NCI-H187 treated with DMSO at 0.1 percent for 48 hours (cell line): ENCODE measurements at places on chromosomes 13 and 19.

- no peak for DNase-seq
Measured at GRCh38 chr19:50932690-50933083, 20.2 kb downstream of the KLK5 start.

DNA sequence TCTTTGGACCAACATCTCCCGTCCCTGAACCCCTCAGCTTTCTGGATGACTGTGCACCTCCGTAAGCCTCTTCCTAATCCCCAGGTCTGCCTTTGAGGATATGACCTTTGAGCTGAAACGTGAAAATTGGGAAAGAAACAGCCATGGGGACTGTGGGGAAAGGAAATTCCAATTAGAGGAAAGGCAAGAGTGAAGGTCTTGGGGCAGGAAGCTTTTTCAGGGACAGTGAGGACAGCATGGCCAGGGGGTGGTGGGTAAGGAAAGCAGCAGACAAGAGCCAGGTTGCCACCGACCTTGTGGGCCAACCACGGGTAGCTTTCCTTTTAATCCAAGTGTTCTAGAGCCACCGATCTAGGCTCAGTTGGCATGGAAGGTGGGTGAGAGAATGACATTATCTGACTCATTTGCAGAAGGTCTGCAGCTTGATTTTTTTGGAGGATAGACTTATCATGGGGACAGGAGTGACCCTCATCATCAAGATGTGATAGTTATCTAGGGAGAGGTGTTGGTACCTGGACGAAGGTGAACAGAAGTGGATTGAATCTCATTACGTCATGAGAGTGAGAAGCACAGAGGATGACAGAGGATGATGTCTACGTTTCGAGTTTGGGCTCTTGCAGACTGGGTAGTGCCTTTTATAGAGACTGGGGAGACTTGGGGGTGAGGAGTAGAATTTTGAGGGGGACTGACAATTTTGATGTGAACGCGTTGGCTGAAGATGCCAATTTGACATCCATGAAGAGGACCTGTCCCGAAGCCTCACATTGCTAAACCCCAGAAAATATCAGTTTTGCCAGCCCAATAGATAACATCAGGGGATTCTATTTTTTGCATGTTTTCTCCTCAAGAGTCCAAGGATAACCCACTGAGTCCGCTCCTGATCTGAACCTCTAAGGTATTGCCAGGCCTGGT lies 136.7 kb upstream of the PEG3 start:
- DNase-seq, result no peak

DNA sequence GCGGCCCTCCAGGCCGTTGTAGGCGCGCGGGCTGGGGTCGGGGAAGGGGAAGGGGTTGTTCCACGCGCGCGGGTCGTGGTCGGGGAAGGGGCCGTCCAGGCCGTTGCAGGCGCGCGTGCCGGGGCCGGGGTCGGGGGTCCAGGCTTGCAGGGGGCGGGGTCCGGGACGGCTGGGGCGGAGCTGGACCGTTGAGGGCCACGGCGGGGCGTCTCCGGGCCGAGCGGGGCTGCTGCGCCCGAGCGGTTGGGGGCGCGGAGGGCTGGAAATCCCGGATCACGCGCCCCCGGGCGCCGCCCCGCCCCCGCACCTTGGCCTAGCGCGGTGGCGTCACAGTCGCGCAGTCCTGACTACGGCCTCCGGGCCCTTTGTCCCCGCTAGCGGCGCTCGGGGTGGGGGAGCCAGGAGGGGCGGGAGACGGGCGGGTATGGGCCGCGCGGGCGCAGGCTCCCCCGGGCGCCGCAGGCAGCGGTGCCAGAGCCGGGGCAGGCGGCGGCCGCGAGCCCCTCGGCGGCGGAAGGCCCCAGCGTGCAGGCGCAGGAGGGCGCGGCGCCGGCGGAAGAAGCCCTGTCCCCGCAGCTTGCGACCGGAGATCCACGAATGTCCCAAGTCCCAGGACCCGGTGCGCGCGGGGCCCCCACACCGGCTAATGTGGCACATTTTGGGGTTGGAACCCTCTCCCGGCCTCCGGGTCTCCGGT lies 665 bp downstream of the GPX4 start:
- DNase-seq, result no peak

GRCh38 chr13:40159736-40160135 lies 504.3 kb downstream of the COG6 start:
- no peak for DNase-seq

DNA sequence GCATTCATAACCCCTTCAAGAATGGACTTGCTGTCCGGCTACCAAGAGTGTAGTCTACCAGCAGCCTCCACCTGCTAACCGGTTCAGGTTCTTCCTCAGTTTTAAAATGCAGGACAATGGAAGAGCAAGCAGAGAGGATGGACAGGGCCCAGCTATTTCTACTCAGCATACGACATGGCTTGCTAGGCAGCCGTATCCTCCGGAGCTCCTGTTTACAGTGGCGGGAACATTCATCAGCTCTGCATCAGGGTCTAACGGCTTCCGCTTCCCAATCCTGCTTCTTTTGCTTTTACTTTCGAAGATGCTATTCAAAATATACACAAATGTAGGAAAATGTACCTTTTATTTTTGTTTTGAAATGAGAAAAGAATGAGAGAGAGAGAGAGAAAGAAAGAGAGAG lies 118.5 kb downstream of the TRPC4 start:
- DNase-seq, result no peak

DNA sequence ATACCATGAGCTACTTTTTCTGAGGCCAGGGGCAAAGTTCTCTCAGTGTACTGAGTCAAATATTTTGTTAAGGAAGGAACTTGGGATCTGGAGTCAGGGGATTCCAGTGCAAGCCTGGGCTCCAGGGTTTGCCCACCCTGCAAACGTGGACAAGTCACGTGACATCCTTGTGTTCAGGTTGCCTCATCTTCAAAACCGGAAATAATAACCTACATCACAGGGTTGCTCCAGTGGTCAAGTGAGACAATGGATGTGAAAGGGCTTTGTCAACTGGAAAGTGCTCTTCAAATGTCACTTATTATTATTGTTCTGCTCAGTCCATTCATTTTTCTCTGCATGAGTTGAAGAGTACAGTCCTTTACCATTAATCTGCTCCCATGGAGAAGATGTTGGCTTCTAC lies 414.9 kb downstream of the COG6 start:
- no peak for DNase-seq

DNA sequence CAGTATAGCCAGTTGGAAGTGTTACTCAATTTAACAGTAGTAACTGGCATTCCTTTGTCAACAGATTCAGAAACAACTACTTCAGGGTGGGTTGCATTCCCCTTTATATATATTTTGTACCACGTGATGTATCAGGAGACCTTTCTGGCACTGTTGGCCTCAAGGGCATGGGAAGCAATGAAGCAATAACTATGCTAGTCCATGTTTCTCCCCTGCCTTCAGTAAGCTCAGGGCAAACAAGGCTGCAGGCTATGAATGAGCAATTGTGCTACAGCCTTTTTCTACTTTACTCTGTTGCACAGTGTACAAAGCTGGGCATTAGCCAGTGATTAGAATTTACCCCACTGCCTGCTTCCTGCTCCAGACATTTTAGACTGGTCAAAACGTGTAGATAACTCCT lies 348.8 kb downstream of the GPC5 start:
- DNase-seq, result no peak

DNA sequence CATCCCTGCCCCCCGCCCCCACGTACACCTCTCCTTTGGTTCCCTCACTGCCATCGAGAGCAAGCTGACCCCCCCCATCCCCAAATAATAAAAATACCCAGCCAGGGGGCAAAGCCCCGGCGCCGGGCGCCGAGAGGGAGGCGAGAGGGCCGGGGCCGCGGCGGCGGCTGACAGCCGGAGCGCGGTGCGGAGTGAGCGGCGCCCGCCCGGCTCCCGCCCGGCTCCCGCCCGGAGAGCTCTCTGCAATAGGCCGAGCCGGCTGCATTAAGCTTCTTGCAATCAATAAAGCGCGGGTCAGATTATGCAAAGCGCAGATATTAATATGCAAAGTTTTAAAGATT lies 40.9 kb downstream of the DEDD2 start:
- no peak for DNase-seq

GRCh38 chr13:100898431-100898830 lies 223.8 kb upstream of the TMTC4 start:
- DNase-seq, result no peak

DNA sequence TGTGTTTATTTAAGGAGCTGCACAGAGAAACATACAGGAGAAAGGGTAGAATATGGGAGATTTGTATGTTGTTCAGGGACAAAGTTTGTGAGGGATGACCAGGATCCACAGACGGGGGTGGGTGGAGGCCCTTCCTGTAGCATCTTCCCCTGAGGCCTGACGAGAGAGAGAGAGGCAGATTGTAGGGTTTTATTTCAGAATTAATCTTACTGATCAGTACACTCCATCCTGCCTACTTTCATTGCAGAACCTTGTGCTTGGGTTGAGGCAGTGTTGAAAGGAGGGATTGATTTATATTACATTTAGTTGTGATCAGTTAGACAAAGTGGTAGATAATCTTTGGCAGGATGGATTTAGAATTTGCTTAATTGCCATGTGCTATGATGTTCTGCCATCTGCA lies 39.6 kb downstream of the MTUS2 start:
- DNase-seq, result no peak

GRCh38 chr13:43784496-43784895 lies 2.3 kb downstream of the ENOX1 start:
- no peak for DNase-seq

- no peak for DNase-seq
Measured at GRCh38 chr13:72692884-72693514, 34.4 kb downstream of the MZT1 start.

- DNase-seq, result no peak
Measured at GRCh38 chr13:99227331-99227900, 26.8 kb downstream of the UBAC2 start.

GRCh38 chr19:5964816-5965565 lies 12.9 kb downstream of the RANBP3 start:
- no peak for DNase-seq

DNA sequence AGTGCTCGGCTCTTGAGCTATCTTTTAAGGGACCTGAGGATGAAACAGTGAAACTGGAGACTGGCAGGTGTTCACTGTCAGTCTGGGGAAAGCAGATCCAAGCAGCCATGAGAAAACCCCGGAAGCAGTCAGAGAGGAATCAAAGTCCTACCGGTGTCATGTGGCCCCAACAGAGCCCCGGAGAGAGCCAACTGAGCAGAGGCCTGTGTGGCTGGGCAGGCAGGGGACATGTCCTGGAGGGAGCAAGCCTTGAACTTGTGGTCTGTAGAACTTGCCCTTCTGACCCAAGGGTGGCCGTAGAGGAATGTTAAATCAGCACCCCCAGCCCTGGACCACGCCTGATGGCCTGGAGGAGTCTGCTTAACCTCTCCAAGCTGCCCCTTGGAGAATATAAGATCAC lies 113.7 kb upstream of the ZNF507 start:
- DNase-seq, result no peak

- DNase-seq, result no peak
Measured at GRCh38 chr19:10654610-10655456, 687 bp downstream of the ILF3 start.

- no peak for DNase-seq
Measured at GRCh38 chr13:55705971-55706370, 1434.7 kb upstream of the PRR20A start.
